ENCODE measurements at places on chromosomes 4 and X. TPM values are rescaled to one million over a fixed set of nuclear protein-coding genes. Genes with fewer than 3 reads are reported as not detected.

DNA sequence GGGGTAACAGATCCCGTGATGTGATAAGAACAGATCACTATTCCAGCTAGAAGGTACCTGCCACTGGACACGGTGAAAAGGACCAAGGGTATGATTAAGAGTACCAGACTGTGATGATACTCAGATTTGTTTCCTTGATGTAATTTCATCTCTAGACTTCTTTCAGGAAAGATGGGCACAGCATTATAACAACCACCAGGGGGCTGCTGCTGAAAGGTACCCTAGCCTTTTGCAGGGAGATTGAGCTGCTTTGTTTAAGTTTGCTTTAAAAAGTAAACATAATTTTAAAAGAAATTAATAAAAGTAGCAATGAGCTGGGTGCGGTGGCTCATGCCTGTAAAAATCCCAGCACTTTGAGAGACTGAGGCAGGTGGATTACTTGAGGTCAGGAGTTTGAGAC is 145.4 kb downstream of the EMCN start:
- H3K27me3 ChIP-seq: no peaks in the 10 kb centered on the region
- no peak overlapping the region for H3K4me3 ChIP-seq
- H3K27ac ChIP-seq: no peak overlapping the region
- H3K4me1 ChIP-seq: no peaks in the 10 kb centered on the region

DNA sequence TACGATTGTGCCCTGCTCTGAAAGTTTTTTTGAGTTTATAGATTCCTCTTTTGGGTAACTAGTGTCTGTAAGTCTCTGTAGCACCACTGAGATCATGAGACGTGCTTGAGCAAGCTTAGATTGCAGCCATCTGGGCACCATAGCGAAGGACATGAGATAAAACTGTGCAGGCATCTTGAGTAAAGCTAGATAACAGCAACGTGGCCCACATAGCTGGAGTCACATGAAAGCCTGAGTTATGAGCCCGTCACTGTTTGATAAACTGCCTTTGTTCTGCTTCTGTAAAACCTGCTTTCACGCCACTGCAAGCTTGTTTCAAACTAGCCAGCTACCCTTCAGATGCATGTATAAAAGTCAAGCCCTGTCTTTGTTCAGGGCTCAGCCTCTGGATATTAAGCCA is 359.1 kb upstream of the CXorf51A start:
- H3K4me3 ChIP-seq: no peak overlapping the region
- DNase-seq: no peak
- H3K27ac ChIP-seq: no peak overlapping the region
- no peaks in the 10 kb centered on the region for H3K27me3 ChIP-seq
- H3K36me3 ChIP-seq: no peaks in the 10 kb centered on the region

- H3K27ac ChIP-seq: no peak overlapping the region
- no peaks in the 10 kb centered on the region for H3K27me3 ChIP-seq
- no peak overlapping the region for H3K4me3 ChIP-seq
- no peak for DNase-seq
Measured at GRCh38 chr4:10032625-10033024, 11.3 kb upstream of the SLC2A9 start.

DNA sequence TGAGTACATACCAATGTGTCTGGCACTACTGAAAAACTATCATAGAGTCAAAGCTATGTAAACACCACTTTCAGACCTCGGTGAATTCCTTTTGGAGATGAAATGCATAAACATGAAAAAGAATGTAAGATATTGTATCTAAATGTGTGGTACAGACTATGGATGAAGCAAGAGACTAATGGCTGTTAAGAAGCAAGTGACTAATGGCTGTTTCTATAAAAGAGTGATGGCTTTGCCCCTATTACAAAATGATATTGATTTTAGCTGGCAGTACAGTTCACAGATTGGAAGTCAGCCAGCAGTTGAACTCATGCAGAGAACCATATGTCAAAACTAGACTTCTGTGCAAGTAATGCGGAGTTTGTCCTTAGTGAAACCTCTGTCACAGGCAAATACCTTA is 359.3 kb downstream of the GRXCR1 start:
- H3K4me3 ChIP-seq: no peak overlapping the region
- H3K36me3 ChIP-seq: no peaks in the 10 kb centered on the region
- no peaks in the 10 kb centered on the region for H3K27me3 ChIP-seq
- H3K4me1 ChIP-seq: no peaks in the 10 kb centered on the region
- no peak overlapping the region for H3K27ac ChIP-seq
- DNase-seq: no peak

- H3K4me3 ChIP-seq: no peak overlapping the region
- DNase-seq: no peak
- peaks cover 3% of the 10 kb centered on the region for H3K36me3 ChIP-seq
Measured at GRCh38 chr4:152900395-152900794, 35.7 kb upstream of the FHDC1 start.

DNA sequence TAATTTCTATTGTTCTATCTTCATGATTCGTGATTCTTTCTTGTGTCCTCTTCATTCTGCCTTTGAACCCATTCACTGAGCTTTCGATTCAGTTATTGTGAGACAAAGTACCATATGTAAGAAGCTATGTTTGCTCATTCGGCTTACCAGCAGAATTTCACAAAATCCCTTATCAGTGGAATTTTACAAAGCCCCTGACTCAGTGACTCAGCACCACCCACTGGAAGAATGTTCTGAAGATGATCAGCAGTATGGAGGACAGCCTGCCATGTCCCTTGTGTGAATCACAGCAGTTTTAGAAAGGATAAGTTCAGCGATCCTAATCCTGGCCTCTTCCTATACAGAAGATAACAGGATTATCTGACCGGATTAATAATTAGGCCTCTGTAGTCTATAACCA is 5.8 kb upstream of the UXT start:
- H3K36me3 ChIP-seq: peaks cover 4% of the 10 kb centered on the region
- H3K4me1 ChIP-seq: peaks cover 8% of the 10 kb centered on the region
- no peaks in the 10 kb centered on the region for H3K27me3 ChIP-seq
- H3K4me3 ChIP-seq: no peak overlapping the region
- DNase-seq: no peak

- DNase-seq: no peak
- H3K36me3 ChIP-seq: no peaks in the 10 kb centered on the region
- H3K4me1 ChIP-seq: no peaks in the 10 kb centered on the region
- H3K4me3 ChIP-seq: no peak overlapping the region
- no peaks in the 10 kb centered on the region for H3K27me3 ChIP-seq
Measured at GRCh38 chr4:84767168-84767567, 184.2 kb downstream of the CDS1 start.

- H3K4me1 ChIP-seq: no peaks in the 10 kb centered on the region
- no peak for DNase-seq
- no peak overlapping the region for H3K4me3 ChIP-seq
- no peak overlapping the region for H3K27ac ChIP-seq
- H3K27me3 ChIP-seq: no peaks in the 10 kb centered on the region
Measured at GRCh38 chrX:118679290-118679689, 48.1 kb upstream of the IL13RA1 start.

The PRICKLE3 gene
- total RNA-seq: 13.9 TPM

DNA sequence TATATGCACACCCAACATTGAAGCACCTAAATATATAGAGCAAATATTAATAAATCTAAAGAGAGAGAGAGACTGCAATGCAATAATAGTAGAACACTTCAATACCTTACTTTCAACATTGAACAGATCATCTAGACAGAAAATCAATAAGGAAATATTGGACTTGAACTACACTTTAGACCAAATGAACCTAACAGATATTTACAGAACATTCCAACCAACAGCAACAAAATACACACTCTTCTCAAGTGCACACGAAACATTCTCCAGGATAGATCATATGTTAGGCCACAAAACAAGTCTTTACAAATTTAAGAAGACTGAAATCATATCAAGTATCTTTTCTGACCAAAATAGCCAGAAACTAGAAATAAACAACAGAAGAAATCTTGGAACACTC is 66.6 kb downstream of the CD99L2 start:
- peaks cover 21% of the 10 kb centered on the region for H3K36me3 ChIP-seq
- H3K4me1 ChIP-seq: peaks cover 4% of the 10 kb centered on the region
- H3K27ac ChIP-seq: no peak overlapping the region
- no peak for DNase-seq

DNA sequence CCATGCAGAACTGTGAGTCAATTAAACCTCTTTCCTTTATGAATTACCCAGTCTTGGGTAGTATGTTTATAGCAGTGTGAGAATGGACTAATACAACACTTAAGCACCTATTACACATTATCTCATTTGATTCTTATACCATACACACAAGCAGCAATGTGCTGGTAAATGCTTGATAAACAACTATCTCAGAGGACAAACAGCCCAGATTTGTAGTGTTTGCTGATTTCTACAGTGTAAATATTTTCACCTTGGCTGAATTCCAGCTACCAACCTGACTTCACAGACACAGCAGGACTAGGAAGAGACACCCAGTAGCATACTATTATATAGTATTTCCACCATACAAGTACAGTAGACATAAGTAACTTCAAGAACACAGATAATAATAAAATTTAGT is 406.5 kb upstream of the CNKSR2 start:
- no peaks in the 10 kb centered on the region for H3K4me1 ChIP-seq
- no peak overlapping the region for H3K4me3 ChIP-seq
- H3K27me3 ChIP-seq: no peaks in the 10 kb centered on the region

DNA sequence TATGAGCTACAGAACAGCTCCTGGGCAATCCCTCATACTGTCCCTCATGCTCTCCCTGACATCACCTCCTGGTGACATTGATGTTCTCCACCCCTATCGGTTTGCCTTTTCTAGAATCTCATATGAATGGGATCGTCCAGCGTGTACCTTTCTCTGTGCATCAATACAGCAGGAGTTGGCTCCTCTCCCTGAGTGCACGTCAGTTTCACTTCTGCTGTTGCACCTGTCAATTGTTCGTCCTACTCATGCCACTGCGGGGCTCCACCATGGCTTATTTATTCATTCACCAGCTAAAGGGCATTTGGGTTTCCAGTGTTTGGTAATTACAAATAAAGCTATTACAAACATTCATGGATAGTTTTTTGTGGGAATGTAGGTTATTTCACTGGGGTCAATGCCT is 269.1 kb upstream of the ZFP42 start:
- H3K4me3 ChIP-seq: no peak overlapping the region
- no peaks in the 10 kb centered on the region for H3K27me3 ChIP-seq
- no peak for DNase-seq
- H3K27ac ChIP-seq: no peak overlapping the region
- H3K36me3 ChIP-seq: no peaks in the 10 kb centered on the region

DNA sequence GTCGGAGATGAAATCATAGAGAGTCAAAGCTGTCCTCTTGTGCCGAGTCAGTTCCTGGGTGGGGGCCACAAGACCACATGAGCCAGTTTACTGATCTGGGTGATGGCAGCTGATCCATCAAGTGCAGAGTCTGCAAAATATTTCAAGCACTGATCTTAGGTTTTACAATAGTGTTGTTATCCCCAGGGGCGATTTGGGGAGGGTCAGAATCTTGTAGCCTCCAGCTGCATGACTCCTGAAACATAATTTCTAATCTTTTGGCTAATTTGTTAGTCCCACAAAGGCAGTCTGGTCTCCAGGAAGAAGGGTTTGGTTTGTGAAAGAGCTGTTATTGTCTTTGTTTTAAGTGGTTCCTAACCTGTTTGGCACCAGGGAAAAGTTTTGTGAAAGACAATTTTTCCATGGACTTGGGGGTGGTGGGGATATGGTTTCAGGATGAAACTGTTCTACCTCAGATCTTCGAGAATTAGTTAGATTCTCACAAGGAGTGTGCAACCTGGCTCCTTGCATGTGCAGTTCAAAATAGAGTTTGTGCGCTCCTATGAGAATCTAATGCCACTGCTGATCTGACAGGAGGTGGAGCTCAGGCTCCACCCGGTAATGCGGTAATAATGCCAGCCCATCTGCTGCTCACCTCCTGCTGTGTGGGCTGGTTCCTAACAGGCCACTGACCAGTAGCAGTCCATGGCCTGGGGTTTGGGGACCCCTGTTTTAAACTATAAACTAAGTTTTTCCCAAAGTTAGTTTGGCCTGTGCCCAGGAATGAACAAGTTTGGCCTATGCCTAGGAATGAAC is 29.2 kb downstream of the METAP1 start:
- H3K4me1 ChIP-seq: peaks cover 9% of the 10 kb centered on the region
- no peak overlapping the region for H3K4me3 ChIP-seq
- H3K27me3 ChIP-seq: no peaks in the 10 kb centered on the region
- no peak for DNase-seq
- H3K36me3 ChIP-seq: peaks cover 29% of the 10 kb centered on the region
- H3K27ac ChIP-seq: no peak overlapping the region

DNA sequence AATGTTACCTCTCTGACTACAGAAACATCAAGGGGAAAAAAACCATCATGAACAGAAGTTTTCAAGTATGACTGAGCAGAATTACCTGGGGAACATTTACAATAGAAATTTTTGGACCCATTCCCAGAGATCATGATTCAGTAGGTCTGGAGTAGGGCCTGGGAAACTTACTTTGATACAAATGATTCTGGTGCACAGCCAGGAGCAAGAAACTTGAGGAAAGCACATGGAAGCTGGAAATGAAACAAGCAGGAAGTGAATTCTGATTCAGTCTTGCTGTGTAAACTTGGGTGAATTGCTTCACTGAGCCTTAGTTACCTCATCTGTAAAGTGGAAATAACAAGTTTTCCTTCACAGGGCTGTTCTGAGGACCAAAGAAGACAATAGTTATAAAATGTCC is 192.5 kb upstream of the TAPT1 start:
- no peaks in the 10 kb centered on the region for H3K36me3 ChIP-seq
- no peak overlapping the region for H3K4me3 ChIP-seq

The FGFBP2 gene
- 13.0 TPM for total RNA-seq

The MAGEC2 gene
- not detected for total RNA-seq

- no peak overlapping the region for H3K27ac ChIP-seq
- H3K27me3 ChIP-seq: no peaks in the 10 kb centered on the region
- no peaks in the 10 kb centered on the region for H3K36me3 ChIP-seq
- DNase-seq: peak; percentile 43
- no peak overlapping the region for H3K4me3 ChIP-seq
Measured at GRCh38 chr4:179307297-179308136, 1865.3 kb upstream of the AGA start.

The COL4A6 gene
- not detected for total RNA-seq

DNA sequence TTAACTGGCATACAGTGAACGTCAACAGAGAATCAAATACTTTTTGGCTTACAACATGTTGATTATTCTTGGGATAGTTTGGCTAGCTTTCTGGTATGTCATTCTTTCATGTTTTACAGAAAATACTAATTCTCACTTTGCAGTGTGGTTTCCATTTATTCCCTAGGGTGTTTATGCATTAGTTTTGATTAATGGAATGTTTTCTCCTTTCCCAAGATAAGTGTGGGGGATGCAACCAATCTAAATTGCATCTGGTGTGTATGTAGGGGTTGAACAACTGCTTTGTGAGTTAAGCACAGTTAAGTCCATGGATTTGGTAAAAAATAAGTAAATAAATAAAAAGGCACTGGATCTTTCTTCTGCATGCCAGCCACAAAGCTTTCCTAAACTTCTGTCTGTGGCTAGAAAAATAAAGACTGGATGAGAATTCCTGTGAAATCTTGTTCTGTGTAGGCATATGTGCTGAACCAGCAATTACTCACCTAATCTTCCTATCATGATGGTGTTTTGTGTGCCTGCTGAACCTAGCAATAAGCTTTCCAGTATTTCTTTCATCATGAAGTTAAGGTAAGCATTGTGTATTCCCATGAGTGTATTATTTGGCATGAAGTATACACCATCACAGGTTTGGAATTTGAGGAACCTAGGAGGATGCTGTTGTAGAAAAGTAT is 50.6 kb upstream of the TENM3 start:
- H3K27ac ChIP-seq: no peak overlapping the region
- no peak overlapping the region for H3K4me3 ChIP-seq
- H3K36me3 ChIP-seq: no peaks in the 10 kb centered on the region
- no peaks in the 10 kb centered on the region for H3K4me1 ChIP-seq
- no peaks in the 10 kb centered on the region for H3K27me3 ChIP-seq

GRCh38 chr4:113978561-113979147 is 793 bp downstream of the ARSJ start:
- H3K27ac ChIP-seq: no peak overlapping the region
- peak overlapping the region; percentile 66 for H3K4me3 ChIP-seq
- peaks cover 52% of the 10 kb centered on the region for H3K27me3 ChIP-seq
- peaks cover 19% of the 10 kb centered on the region for H3K4me1 ChIP-seq
- no peak for DNase-seq
- H3K36me3 ChIP-seq: no peaks in the 10 kb centered on the region

The HHIP gene
- not detected for total RNA-seq
